ENCODE measurements at places on chromosomes 13 and 19.

GRCh38 chr19:28878862-28879566 lies 333.9 kb downstream of the UQCRFS1 start:
- DNase-seq, result peak; percentile 71

DNA sequence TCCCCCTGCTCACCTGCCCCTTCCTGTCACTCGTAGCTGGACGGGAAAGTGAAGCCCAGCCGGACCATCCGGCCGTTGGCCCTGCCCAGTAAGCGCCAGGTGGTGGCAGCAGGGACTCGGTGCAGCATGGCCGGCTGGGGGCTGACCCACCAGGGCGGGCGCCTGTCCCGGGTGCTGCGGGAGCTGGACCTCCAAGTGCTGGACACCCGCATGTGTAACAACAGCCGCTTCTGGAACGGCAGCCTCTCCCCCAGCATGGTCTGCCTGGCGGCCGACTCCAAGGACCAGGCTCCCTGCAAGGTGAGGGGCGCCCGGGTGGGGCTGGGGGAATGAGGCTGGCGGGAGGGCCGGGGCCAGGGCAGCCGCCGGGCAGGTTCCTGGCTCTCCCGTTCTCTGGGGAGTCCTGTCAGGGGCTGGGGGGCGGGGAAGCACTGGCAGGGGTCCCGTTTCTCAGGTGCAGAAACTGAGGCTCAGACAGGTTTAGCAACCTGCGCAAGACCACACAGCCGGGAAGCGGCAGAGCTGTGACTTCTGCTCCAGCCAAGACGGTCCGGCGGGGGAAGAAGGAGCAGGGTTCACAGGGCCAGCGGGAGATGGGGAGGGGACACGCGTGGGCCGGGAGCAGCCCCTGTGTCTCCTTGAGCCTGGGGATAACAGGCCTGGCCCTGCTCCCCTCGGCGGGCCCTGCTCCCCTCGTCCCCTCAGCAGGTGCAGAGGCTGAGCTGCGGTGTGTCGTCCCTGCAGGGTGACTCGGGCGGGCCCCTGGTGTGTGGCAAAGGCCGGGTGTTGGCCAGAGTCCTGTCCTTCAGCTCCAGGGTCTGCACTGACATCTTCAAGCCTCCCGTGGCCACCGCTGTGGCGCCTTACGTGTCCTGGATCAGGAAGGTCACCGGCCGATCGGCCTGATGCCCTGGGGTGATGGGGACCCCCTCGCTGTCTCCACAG lies 5.3 kb downstream of the GZMM start:
- DNase-seq, result no peak

DNA sequence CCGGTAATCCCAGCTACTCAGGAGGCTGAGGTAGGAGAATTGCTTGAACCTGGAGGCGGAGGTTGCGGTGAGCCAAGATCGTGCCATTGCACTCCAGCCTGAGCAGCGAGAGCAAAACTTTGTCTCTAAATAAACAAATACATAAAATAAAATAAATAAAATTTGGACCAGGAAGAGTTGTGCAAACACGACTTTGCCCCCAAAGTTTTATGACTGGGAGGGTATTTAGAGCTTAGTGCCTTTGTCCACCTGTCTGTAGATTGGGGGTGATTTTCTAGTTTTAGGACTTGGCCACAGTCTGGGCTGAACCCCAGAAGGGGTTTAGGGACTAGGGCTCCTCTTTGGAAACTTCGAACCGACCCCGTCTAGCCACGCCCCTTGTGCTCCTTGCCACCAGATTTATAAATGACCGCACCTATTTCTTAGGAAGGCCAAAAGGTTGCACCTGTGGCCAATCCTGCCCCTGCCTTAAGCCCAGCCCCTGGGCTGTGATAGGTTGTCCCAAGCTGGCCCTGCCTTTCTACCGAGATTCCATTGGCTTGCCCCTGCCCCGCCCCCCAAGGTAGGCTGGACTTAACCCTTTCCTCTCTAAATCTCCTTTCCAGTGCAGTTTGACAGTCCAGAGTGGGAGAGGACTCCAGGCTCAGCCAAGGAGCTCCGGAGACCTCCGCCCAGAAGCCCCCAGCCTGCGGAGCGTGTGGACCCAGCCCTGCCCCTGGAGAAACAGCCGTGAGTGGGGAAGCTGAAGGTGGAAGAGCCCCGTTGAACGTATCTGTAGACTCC lies 5.3 kb downstream of the SHD start:
- DNase-seq, result no peak

GRCh38 chr13:49256841-49257240 lies 9.1 kb downstream of the CDADC1 start:
- no peak for DNase-seq

DNA sequence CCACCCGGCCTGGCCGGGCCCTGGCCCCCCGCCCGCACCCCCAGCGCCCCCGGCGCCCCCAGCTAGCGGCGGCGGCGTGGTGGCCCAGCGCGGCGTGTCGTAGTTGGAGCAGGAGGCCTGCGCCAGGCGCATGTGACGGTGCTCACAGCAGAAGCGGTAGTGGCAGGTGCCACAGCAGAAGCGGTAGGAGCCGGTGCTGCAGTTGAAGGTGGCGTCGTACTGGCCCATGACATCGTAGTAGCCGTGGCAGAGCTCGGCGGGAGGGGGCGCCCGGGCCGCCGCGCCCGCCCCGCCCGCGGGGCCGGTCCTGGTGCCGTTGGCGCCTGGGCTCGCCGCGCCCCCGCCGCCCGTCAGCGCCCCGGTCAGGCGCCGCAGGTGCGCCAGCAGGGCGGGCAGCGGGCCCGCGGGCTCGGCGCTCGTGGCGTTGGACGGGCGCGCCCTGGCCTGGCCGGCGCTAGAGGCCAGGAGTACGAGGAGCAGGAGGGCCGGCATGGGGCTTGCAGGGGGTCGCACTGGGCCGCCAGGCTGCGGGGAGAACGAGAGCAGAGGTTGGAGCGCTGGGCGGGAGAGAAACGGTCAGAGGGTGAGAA lies 633 bp downstream of the SHISA7 start:
- no peak for DNase-seq

DNA sequence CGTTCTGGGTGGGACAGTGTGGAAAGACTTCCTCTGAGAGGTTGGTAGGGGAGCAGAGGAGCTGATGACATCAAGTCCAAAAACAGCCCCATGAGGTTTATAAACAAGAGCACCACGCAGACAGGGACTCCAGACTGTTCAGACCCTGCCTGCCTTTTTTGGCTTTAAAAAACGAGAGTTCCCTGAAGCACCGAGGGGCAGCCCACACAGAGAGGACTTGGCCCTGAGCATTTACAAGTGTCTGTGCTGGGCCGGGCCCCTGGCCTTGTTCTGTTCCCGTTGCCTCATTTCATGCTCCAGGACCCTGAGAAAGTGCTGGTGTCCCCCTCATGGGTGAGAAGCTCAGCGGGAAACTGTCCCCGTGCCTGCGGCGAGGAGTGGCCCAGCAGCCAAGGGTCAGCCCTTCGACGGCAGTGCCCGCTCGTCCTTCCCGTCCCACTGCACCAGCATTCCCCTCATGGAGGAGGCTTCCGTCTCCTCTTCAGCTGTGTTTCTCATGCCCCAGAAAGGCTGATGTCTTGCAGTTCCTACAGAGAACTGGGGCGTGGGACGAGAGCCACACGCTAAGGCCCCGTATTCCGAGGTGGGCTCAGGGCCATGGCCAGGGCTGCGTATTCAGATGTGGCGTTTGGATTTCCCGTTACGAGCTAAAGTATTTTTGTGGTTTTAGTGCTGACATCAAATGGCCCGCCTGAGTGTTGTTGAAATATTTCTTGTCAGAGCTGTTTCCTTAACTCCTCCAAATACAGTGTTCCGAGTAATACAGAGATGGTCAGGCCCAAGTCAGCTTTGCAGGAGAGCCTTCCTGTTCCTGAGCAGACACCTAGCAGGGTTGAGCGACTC lies 93.5 kb downstream of the ATP11A start:
- DNase-seq, result peak; percentile 80

- no peak for DNase-seq
Measured at GRCh38 chr13:104900191-104900817, 1635.2 kb downstream of the EFNB2 start.
